ENCODE measurements at places on chromosomes 11 and 22.

- no peak for DNase-seq
Observed at GRCh38 chr11:88475991-88476418, 138.5 kb upstream of the CTSC start.

GRCh38 chr11:112555491-112556364 lies 295.1 kb upstream of the PLET1 start:
- DNase-seq: peak; percentile 17

- DNase-seq: no peak
Observed at GRCh38 chr11:12073436-12073835, 37.0 kb upstream of the MICAL2 start.

- no peak for DNase-seq
Observed at GRCh38 chr11:1111545-1112212, 37.0 kb downstream of the MUC2 start.

DNA sequence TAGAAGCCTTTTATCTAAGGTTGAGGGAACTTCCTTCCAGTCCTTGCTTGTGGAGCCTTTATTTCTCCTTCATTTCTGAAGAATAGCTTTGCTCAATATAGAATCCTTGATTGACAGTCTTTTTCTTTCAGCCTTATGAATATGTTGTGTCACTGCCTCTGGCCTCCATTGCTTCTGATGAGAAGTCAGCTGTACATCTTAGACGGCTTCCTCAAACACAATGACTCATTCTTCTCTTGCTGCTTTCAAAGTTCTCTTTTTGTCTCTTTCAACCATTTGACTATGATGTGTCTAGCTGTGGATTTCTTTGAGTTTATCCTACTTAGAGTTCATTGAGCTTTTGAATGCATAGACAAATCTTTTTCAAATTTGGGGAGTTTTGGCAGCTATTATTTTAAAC lies 893.2 kb downstream of the BRD1 start:
- DNase-seq: no peak

Data from NCI-H187 (cell line).